A549 treated with AZD2906 at 1 μM for 4 hours (cell line): ENCODE measurements at places on chromosomes 5 and 9. TPM values are rescaled to one million over a fixed set of nuclear protein-coding genes. Genes with fewer than 3 reads are reported as not detected.

PCDHAC2 gene
- 3.2 to 5.7 TPM (median 3.6 TPM) in 5 replicates for total RNA-seq

ANKRD18B gene
- 3.7 to 5.8 TPM (median 4.8 TPM) in 5 replicates for total RNA-seq

PTPRD gene
- 0.13 to 0.49 TPM (median 0.26 TPM) in 5 replicates for total RNA-seq

CCNG1 gene
- 52.0 to 63.8 TPM (median 59.7 TPM) in 5 replicates for total RNA-seq

NIM1K gene
- 0.08 to 0.50 TPM (median 0.24 TPM) in 5 replicates for total RNA-seq

CBY3 gene
- not detected in 5 replicates for total RNA-seq

ROR2 gene
- total RNA-seq, result 1.1 to 1.9 TPM (median 1.5 TPM) in 5 replicates

CCDC69 gene
- 1.1 to 2.0 TPM (median 1.5 TPM) in 5 replicates for total RNA-seq

NOXA1 gene
- total RNA-seq, result 0.71 to 1.8 TPM (median 1.6 TPM) in 5 replicates

PDE6A gene
- 0.22 to 0.37 TPM (median 0.29 TPM) in 5 replicates for total RNA-seq

TMOD1 gene
- 1.3 to 2.0 TPM (median 1.6 TPM) in 5 replicates for total RNA-seq

ATP6V1G1 gene
- total RNA-seq, result 108 to 141 TPM (median 115 TPM) in 5 replicates
